ENCODE measurements at places on chromosomes 6 and 20. TPM values are rescaled to one million over a fixed set of nuclear protein-coding genes. Genes with fewer than 3 reads are reported as not detected.

The ECT2L gene
- total RNA-seq: not detected

The C6orf163 gene
- total RNA-seq: 1.4 TPM

The RIPPLY2 gene
- 0.90 TPM for total RNA-seq

The PI3 gene
- not detected for total RNA-seq

DNA sequence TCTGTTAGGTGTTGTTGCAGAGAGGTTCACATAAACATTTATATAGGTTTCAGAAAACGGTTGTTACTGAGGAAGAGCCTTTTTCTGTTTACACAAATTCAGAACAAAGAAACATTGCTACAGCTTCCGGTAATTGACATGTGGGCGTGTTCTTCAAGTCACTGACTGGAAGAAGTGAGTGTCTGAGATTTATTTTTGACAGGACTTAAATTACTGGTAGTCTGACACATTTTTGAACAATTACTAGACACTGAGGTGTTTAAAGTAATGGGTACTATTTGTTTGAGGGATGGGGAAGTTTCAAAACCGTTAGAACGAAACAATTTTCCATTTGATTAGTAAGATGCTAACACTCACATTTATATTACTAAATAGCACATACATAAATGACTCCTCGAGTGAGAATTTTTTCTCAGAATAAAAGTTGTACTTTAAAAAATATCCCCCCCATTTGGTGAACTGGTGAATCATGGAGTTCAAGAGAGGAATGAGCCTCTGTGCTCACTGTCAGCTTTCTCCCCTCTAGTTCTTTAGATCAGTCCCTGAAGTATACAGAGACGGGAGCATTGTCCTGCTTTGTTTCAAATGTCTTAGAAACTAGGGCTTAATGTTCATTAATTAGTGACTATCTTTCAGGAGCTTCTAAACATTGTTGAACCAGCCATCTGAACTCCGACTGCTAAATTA is 98.7 kb downstream of the TSHZ2 start:
- no peak overlapping the region for H3K4me3 ChIP-seq
- H3K36me3 ChIP-seq: peaks cover 12% of the 10 kb centered on the region
- DNase-seq: no peak
- H3K27ac ChIP-seq: no peak overlapping the region
- H3K4me1 ChIP-seq: peaks cover 3% of the 10 kb centered on the region

GRCh38 chr20:10610251-10610650 is 63.5 kb downstream of the JAG1 start:
- no peak for DNase-seq
- no peaks in the 10 kb centered on the region for H3K27me3 ChIP-seq
- no peak overlapping the region for H3K4me3 ChIP-seq
- H3K27ac ChIP-seq: no peak overlapping the region

The OR2H1 gene
- total RNA-seq: not detected

GRCh38 chr20:12682613-12683012 is 326.2 kb upstream of the SPTLC3 start:
- H3K4me3 ChIP-seq: no peak overlapping the region
- peaks cover 4% of the 10 kb centered on the region for H3K4me1 ChIP-seq
- no peaks in the 10 kb centered on the region for H3K27me3 ChIP-seq
- no peaks in the 10 kb centered on the region for H3K36me3 ChIP-seq
- no peak for DNase-seq
- no peak overlapping the region for H3K27ac ChIP-seq

The BACH2 gene
- 2.6 TPM for total RNA-seq

The FAM83D gene
- total RNA-seq: 51.6 TPM

DNA sequence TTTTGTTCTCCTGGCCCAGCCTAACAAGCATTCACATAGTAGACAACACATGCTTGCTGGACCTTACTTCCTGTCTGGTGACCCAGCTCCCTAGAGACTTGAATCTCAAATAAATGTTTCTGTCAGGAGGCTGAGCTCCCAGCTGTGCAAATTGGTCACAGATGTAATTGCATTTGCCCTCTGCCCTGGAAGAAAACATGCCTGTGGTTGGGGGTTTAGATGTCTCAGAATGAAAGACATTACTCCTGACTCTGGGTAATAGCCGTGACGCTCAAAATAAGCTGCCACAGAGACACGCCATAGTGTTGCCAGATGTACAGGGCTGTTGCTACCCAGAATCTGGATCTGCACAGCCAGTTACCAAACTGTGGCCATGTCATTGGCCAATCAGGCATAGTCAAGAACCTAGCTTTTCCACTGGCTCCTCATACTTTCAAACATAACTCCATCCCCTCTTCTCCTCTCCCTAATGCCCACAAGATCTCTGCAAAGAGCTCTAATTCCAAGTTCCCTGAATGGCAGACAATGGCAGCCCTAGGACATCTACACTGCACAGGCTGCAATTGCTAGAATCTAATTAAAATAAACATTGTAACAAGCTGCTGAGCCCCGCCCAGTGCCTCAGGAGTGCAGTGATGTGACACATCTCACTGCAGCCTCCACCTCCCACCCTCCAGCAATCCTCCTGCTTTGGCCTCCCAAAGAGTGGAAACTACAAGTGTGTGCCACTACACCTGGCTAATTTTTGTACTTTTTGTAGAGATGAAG is 32.8 kb upstream of the GMPR start:
- no peak overlapping the region for H3K27ac ChIP-seq
- H3K4me3 ChIP-seq: no peak overlapping the region
- H3K27me3 ChIP-seq: no peaks in the 10 kb centered on the region

The PBOV1 gene
- not detected for total RNA-seq

- H3K27me3 ChIP-seq: no peaks in the 10 kb centered on the region
- no peak overlapping the region for H3K4me3 ChIP-seq
- H3K4me1 ChIP-seq: no peaks in the 10 kb centered on the region
- no peaks in the 10 kb centered on the region for H3K36me3 ChIP-seq
- no peak overlapping the region for H3K27ac ChIP-seq
Measured at GRCh38 chr20:24388828-24389380, 80.5 kb upstream of the SYNDIG1 start.

DNA sequence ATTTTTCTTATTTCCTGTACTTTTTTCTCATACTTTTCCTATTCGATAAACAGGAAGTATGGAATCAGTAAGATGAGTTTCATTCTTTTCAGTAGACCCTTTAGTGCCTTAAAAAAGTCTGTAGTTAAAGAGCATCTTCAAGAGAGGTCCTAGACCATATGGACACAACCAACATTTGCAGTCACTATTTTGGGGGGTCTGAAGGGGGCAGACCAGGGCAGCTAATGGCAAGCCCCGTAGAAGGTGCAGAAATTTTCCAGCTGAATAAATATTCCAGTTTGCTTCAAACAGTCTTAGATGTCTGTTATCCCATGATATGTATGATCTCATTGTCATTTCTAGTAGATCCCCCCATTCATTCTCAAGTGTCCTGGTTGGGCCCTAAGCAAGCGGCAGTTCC is 52.8 kb downstream of the MAP3K5 start:
- no peaks in the 10 kb centered on the region for H3K36me3 ChIP-seq
- no peaks in the 10 kb centered on the region for H3K4me1 ChIP-seq
- no peaks in the 10 kb centered on the region for H3K27me3 ChIP-seq
- DNase-seq: no peak
- H3K27ac ChIP-seq: no peak overlapping the region

- H3K27ac ChIP-seq: no peak overlapping the region
Measured at GRCh38 chr6:158002951-158003853, 21.5 kb downstream of the SYNJ2 start.

DNA sequence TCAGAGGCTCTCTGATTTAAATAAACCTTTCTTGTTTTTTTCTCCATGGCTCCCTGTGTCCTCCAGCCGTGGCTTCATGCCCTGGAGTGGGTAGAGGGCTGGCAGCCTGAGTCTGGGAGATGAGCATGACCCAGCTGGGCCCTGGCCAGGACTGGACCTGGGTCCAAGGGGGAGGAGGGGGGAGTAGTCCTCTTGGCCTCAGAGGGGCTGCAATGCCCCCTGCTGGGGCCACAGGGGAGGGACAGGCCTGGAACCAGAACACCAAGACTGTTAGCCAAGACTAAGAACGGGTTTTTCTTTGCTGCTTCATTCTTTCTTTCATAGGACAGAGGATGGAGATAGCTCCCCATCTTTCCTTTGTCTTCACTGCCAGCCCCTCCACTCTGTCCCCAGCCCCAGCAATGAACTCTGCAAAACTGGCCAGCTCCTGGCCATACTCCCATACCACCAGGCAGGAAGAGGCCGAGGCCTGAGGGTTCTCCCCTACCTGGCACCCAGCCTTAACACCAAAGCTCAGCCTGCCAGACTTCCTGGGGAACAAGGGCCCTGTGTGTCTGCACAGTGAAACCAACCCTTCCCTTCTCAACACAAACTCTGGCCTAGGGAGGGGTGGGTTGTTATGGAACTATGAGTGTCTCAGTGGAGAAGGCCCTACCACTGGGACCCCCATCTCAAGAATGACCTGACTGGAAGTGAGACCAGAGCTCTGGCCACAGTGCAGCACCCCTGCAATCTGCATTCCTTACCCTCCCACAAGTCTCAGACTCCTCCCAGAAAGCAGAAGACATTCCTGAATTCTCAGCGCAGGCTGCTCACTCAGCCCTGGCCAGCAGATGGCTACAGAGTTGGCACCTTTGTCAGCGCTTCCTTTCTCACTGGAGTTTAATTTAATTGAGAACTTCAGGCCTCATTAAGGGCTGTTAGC is 11.0 kb downstream of the SLC29A1 start:
- H3K4me1 ChIP-seq: no peaks in the 10 kb centered on the region
- no peak overlapping the region for H3K27ac ChIP-seq
- DNase-seq: peak; percentile 88
- H3K27me3 ChIP-seq: no peaks in the 10 kb centered on the region
- peaks cover 60% of the 10 kb centered on the region for H3K36me3 ChIP-seq

DNA sequence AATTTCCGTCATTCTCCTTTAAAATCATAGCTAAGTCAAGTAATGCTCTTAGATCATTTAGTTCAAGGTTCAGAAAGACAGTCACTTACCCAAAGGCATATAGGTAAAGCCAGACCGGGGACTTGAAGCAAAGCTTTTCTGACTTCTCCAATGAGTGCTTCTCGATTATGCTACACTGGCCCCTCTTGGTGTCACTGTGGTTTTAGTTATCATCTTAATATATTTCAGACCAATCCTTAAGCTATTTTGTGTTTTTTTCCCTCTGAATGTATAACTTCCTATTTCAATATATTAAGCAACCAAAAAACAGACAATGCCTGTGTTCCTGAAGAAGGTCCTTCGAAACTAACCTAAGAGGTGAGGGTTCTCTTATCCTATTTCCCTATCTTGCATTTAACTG is 3.9 kb downstream of the PRDM1 start:
- no peaks in the 10 kb centered on the region for H3K27me3 ChIP-seq
- H3K4me1 ChIP-seq: peaks cover 2% of the 10 kb centered on the region
- H3K27ac ChIP-seq: no peak overlapping the region
- H3K4me3 ChIP-seq: no peak overlapping the region

The SLC17A3 gene
- not detected for total RNA-seq

The PACSIN1 gene
- 7.0 TPM for total RNA-seq

DNA sequence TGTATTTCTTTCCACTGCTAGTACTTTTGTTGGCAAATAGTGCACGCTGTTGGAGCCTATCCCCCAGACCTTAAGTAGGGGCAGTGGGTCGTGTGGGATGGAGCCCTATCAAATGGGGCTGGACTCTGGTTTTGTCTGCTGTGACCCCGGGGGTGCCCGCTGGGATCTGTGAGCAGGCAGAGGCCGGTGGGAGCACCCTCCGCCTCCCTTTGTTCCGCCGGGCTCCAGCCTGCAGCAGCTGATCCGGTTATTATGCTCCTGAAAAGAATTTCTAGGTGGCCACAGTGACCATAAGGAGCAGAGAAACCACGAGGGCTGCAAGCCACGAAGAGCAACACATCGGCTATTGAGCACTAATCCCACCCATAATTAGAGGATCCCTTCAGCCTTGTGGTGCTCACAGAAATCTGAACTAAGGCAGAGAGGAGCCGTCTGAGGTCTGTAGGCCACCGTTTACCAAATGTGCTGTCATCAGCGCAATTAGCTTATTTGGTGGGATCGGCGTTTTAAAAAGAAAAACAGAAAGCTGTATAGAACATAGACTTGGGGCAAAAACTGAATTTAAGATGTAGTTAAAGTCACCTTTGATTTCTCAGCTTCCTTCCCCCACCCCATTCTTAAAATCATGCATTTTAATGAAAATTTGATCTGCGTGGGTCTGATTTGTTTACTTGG is 598.3 kb upstream of the JAG1 start:
- DNase-seq: no peak
- no peak overlapping the region for H3K27ac ChIP-seq
- peaks cover 5% of the 10 kb centered on the region for H3K4me1 ChIP-seq

DNA sequence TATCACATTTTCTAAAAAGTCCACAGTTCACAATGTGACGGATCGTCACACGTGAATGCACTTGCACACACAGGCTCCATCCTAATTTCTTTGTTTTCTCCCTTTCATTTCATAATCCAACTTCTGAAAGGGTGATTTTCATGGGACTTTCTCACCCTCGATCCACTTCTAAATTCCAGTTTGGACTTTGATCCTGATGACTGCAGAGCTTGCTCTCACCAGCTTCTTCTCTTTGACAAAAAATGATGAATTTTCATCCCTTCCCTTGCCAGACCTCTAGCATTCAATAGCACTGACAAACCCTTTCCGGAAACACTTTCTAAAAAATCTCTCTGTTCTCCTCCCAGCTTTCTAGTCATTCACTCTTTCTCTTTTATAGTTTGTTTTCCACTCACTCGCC is 341.2 kb downstream of the SYNE1 start:
- H3K4me3 ChIP-seq: no peak overlapping the region
- no peak overlapping the region for H3K27ac ChIP-seq
- H3K27me3 ChIP-seq: no peaks in the 10 kb centered on the region

GRCh38 chr6:116217069-116217468 is 36.8 kb downstream of the TSPYL4 start:
- H3K36me3 ChIP-seq: no peaks in the 10 kb centered on the region
- no peaks in the 10 kb centered on the region for H3K27me3 ChIP-seq
- H3K4me3 ChIP-seq: no peak overlapping the region
- H3K4me1 ChIP-seq: no peaks in the 10 kb centered on the region

DNA sequence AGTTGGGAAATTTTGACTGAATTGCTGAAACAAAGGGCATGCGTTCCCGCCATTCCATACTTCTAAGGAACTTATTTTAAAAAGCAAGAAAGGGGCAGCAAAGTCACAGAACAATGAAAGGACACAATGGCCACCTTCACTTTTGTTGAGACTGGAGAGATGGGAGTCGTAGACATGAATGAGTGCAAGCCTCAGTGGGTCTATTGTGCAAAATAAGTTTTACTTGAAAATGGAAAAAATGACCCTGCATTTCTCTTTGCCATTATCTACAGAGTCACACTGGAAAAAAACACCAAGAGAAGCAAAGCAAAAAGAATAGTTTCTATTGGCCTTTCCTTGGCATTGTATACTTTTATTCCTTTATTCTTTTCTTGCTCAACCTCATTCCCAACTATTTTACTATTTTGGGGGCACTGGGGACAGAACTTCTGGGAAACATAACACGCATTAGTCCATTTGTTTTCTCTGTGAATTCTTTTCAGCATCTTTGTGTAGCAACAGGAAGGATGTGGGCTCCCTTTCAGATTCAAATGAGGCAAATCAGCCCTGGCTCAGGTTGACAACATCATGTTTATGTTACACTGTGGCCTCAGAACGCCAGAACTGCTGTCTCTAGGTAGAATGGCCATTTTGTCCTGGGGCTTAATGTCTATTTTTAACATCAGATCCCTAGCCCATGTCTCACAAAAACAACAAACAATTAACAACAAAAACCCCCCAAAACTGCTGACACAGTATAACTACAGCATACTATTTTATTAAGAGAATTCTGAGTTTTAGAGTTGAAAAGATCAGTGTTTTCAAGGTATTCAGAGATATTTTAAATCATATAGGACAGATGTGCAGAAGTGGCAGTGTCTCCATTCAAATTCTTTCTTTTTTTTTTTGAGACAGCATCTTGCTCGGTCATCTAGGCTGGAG is 122.2 kb downstream of the FYN start:
- peak overlapping the region; percentile 96 for H3K27ac ChIP-seq
- H3K4me3 ChIP-seq: peak overlapping the region; percentile 47
- no peaks in the 10 kb centered on the region for H3K27me3 ChIP-seq
- no peaks in the 10 kb centered on the region for H3K36me3 ChIP-seq
- H3K4me1 ChIP-seq: peaks cover 24% of the 10 kb centered on the region
- DNase-seq: peak; percentile 72

Measured in H9 (cell line).